Progenitor cell of endocrine pancreas (in vitro differentiated cells): ENCODE measurements at places on chromosomes 11 and 22. TPM values are rescaled to one million over a fixed set of nuclear protein-coding genes. Genes with fewer than 3 reads are reported as not detected.

CASP12 gene
- total RNA-seq, result not detected in 2 replicates

CRYBB1 gene
- not detected in 2 replicates for total RNA-seq

GGTLC3 gene
- 0.55 TPM in 1 of 2 replicates, not detected in the other for total RNA-seq

DNA sequence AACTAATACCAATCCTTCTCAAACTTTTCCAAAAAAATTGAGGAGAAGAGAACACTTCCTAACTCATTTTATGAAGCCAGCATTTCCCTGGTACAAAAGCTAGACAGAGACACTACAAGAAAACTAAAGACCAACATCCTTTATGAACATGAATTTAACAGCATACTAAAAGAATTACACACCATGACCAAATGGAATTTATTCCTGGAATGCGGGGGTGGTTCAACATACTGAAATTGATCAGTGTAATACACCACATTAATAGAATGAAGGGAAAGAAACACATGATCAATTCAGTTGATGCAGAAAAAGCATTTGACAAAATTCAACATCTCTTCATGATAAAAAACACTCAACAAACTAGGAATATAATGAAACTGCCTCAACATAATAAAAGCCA, 148.1 kb downstream of the WNT7B start:
- DNase-seq, result no peak

DNA sequence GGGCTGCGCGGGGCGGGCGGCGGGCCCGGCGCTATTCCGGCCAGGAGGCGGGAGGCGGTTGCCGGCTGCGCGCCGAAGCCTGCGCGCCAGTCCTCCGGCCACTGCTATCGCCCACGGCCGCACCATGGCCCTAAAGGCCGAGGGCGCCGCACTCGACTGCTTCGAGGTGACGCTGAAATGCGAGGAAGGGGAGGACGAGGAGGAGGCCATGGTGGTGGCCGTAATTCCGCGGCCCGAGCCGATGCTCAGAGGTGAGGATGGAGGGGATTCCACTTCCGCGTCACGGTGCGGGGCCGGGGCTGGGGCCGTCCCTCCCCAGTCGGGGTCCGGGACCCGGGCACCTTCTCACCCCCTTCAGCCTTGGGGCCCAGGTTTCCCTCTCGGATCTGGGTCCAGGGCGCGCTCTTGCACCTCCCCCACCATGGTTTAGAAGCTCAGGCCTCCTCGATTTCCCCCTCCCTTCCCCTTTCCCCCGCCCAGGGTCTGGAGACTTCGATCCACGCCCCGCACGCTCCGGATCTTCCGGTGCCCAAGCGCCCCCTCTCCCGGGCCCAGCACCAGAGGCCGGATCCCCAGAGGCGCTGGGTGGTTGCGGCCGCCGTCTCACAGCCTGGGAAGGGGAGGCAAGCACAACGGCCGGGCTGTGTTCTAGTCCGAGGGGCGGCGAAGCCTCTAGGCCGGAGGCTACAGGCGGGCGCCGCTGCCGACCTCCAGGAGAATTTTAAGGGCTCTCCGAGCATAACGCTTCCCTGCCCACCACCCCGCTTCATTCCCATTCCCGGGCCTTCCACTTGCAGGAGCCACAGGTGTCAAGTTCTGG, 517 bp downstream of the SPINDOC start:
- DNase-seq, result peak; percentile 28

- no peak for DNase-seq
Observed at GRCh38 chr11:41316751-41317150, 142.7 kb downstream of the LRRC4C start.

DNA sequence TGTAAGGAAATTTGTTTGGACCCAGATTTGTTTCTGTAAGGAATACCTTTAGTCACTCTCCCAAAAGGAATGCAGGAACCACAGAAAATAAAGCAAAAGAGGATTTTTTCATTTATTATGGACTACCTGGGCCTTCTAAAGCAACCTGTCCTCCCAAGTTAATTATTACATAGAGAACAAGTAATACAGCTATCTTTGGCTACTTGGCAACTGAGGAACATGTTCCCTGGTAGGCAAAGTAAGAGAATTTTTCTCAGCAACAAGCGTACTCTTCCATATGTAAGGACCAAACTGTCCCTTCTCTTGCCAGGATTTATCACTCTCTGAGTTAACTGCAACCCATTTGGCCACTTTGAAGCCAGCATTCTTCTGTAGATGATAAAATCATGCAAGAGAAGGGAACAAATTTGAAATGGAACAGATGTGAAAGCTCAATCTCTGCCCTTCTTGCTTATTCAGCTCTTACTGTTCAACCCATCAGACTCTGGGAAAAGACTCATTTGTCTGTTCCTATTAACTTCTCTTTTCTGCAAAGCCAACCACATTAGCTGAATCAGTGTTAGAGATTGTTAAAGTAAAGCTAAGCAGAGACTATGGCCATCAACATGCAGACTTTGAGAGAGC, 190.2 kb downstream of the SWAP70 start:
- no peak for DNase-seq

GRCh38 chr11:84241343-84242131, 955.4 kb upstream of the CCDC90B start:
- no peak for DNase-seq
